Panc1 (cell line): ENCODE measurements at places on chromosomes 11 and 22.

DNA sequence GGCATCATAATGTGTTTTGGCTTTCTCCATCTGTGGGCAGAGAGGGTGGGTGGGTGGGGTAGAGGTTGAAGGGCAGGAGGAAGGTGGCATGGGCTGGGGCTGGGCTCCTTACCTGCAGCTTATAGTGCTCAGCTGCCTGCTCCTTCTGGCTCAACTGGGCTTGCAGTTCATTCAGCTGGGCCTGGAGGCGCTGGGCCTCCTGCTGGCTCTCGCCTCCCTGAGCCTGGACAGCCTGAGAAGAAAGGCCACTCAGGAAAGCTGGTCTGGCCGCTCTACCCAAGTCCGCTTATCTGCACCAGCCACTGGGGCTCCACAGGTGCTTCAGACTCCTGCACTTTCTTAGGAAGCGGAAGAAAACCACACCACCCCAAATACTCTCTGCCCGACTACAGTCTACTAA, 10.4 kb downstream of the IL18BP start:
- DNase-seq: no peak

- no peak for DNase-seq
Measured at GRCh38 chr11:119615882-119616196, 113.2 kb downstream of the NECTIN1 start.

- DNase-seq: no peak
Measured at GRCh38 chr11:45167283-45167682, 20.8 kb downstream of the PRDM11 start.

GRCh38 chr11:35141571-35141971, 2.6 kb downstream of the CD44 start:
- no peak for DNase-seq
